CD4-positive, alpha-beta T cell treated with Interleukin-6 for 4 hours (primary cell): ENCODE measurements at places on chromosomes 4 and X.

GRCh38 chrX:150155436-150156035 lies 207.6 kb upstream of the MAMLD1 start:
- DNase-seq: no peak

- no peak for DNase-seq
These were observed 352.5 kb upstream of the ADGRL3 start for GRCh38 chr4:60847614-60848013.

- DNase-seq: no peak
These were observed 121.5 kb upstream of the CPEB2 start for GRCh38 chr4:14880805-14881204.

GRCh38 chr4:59571805-59572430 lies 1628.2 kb upstream of the ADGRL3 start:
- DNase-seq: no peak

DNA sequence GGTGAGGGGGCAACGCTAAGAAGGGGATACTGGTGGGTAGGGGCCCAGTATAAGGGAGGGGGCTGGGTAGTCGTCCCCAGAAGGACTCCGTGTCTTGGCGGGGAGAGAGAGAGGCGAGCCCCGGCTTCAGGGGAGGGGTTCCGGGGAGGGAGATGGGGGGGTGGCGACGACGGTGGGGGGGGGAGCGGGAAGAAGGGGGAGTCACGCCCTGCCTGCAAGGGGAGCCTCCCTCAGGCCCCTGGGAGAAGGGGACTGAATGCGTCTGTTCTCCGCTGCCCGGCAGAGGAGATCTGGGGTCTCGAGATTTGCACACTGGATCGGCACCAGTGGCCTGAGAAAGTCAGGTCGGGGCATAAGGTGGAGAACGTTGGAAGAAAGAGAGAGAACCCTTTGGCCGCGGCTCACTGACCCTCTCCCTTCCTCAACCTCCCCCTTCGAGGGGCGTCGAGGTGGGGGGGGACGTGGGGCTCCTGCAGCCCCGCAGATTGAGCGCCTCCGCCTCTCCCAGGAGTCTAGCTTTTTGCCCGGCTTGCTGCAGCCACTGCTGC lies 609 bp upstream of the BCORL1 start:
- peak; percentile 27 for DNase-seq

- DNase-seq: no peak
These were observed 502.1 kb upstream of the NR3C2 start for GRCh38 chr4:148944136-148944838.

DNA sequence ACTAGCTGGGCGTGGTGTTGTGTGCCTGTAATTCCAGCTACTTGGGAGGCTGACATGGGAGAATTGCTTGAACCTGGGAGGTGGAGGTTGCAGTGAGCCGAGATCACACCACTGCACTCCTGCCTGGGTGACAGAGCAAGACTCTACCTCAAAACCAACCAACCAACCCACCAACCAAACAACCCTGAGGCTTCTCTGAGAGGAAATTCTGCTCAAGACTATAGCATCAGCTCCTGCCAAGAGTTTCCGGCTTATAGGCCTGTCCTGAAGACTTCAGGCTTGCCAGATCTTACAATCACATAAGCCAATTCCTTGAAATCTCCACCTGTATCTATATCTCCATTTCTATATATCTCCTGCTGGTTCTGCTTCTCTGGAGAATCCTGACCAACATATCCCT lies 173.8 kb upstream of the TBC1D9 start:
- DNase-seq: no peak

DNA sequence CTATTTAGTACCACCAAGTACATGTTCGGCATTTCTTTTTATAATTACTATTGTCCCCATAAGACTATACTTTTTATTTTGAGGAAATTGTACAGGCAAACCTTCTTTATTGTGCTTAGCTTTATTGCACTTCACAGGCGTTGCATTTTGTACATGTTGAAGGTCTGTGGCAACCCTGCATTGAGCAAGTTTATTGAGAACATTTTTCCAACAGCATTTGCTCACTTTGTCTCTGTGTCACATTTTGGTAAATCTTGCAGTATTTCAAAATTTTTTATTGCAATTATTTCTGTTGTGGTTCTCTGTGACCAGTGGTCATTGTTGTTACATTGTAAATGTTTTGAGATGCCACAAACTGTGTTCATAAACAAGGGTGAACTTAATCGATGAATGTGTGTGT lies 10.8 kb upstream of the CXCL5 start:
- no peak for DNase-seq

GRCh38 chrX:153765138-153766079 lies 1.4 kb downstream of the PLXNB3 start:
- no peak for DNase-seq

- no peak for DNase-seq
These were observed 90.4 kb downstream of the ZC4H2 start for GRCh38 chrX:64885850-64886249.

GRCh38 chrX:134718105-134718965 lies 60.1 kb upstream of the PLAC1 start:
- DNase-seq: no peak

DNA sequence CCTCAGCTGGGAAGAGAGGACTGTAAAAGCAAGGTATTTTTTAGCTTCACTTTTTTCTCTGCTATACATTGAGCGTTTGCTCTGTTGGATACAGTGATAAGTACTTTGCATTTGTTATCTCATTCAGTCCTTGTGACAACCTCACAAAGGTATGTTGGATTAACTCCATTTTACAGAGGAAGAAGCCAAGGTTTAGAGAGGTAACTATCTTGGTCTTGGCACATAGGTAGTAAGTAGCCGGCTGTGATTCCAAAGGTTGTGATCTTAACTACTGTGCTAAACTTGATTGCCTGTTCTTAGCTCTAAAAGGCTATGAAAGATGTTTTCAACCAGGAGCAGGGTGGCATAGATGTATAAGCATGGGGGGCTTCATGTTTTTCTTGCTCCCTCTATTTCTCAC lies 134.4 kb downstream of the POLA1 start:
- no peak for DNase-seq

- DNase-seq: peak; percentile 43
These were observed 854 bp downstream of the RNF113A start for GRCh38 chrX:119870626-119871131.

GRCh38 chrX:45449982-45450381 lies 249.3 kb upstream of the DIPK2B start:
- no peak for DNase-seq

GRCh38 chr4:159188646-159189045 lies 85.8 kb downstream of the RAPGEF2 start:
- no peak for DNase-seq

DNA sequence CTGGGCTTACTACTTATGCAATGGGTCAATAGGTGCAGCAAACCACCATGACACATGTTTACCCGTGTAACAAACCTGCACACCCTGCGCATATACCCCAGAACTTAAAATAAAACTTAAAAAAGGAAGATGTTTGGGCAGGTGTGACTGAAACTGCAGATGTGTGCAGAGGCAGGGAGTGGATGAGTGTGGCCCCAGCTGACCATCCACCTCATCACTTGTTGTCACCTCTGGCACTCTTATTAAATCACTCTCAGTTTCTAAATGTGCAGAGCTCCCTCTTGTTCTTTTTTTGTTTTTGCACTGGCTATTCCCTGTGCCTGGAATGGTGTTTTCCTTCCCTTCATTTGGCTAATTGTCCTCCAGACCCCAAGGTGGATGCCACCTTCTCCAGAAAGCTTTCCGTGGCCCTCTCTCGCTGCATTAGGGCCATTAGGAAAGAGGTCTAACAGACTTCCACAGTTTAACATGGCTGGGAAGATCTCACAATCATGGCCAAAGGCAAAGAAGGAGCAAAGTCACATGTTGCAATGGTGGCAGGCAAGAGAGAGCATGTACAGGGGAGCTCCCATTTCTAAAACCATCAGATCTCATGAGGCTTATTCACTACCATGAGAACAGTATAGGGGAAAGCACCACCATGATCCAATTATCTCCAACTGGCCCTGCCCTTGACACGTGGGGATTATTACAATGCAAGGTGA lies 58.5 kb downstream of the SLC2A9 start:
- no peak for DNase-seq

DNA sequence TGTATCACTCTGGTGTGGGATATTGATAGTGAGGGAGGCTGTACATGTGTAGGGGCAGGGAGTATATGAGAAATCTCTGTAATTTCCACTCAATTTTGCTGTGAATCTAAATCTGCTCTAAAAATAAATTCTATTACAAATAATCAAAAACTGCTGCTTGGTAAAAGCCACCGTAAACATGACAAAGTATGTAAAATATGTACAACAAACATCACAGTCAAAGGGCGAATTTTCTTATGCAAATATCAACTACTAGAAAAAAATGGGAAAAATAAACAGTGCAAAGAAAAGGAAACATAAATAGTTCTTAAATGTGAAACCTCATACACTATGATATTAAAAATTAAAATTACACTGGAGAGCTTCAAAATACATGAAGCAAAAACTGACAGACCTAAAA lies 105.1 kb upstream of the DCLK2 start:
- no peak for DNase-seq

DNA sequence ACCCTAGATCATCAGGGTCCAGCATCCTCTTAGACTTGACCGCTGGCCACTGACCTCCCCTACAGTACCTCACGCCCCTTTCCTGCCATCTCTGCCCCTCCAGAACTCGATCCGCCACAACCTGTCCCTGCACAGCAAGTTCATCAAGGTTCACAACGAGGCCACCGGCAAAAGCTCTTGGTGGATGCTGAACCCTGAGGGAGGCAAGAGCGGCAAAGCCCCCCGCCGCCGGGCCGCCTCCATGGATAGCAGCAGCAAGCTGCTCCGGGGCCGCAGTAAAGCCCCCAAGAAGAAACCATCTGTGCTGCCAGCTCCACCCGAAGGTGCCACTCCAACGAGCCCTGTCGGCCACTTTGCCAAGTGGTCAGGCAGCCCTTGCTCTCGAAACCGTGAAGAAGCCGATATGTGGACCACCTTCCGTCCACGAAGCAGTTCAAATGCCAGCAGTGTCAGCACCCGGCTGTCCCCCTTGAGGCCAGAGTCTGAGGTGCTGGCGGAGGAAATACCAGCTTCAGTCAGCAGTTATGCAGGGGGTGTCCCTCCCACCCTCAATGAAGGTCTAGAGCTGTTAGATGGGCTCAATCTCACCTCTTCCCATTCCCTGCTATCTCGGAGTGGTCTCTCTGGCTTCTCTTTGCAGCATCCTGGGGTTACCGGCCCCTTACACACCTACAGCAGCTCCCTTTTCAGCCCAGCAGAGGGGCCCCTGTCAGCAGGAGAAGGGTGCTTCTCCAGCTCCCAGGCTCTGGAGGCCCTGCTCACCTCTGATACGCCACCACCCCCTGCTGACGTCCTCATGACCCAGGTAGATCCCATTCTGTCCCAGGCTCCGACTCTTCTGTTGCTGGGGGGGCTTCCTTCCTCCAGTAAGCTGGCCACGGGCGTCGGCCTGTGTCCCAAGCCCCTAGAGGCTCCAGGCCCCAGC lies 5.2 kb downstream of the FOXO4 start:
- peak; percentile 43 for DNase-seq

- no peak for DNase-seq
These were observed 322.0 kb downstream of the FSTL5 start for GRCh38 chr4:161841759-161842158.

DNA sequence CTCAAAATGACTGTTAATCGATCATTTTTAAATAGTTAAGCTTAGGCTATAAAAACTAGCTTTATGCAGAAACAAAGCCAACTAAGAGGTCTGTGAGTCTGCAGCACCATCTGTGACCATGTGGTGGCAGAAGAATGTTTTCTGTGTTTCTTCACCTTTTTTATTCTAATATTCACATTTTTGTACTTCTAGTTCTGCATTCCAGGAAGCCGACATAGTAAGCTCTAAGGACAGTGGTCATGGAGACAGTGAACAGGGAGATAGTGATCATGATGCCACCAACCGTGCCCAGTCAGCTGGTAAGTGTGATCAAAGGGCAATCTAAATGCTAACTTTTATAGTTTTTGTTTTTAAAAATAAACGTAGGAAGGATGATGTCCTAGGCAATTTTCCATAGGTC lies 5.6 kb downstream of the PCDH10 start:
- no peak for DNase-seq

DNA sequence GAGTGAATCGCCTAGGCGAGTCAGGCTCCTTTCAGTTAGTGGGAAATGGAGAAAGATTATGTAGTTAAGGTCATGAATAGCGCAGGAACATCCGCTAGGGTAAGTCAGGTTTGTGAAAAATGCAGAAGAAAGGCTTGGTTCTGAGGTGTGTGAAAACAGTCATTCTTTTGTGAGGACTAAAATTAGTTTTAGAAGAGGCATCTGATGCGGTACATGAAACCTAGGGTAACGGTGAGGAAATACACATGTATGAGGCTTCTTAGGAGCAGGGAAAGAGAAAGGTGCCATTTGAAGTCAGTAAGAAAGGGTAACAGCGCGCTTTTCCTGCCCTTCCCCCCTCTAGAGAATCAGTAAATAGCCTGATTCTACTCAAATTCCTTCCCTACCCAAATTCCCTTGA lies 570 bp upstream of the RNF128 start:
- no peak for DNase-seq

DNA sequence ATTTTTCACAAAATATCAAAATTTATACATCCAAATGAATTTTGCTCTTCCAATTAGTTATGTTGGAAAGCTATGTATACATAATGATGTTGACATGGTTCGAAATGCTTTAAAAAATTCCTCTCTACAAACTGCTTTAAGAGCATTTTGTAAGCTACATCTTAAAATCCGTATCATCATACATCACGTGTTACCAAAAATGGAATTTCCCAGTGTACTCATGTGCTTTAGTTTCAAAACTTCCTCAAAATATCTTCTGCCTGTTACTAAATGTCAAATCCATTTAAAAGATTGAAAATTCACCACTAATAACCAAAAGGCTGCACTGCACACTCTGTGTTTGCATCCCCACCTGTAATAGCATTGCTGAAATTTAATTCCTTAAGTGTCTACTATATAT lies 87.9 kb downstream of the WDFY3 start:
- no peak for DNase-seq

- DNase-seq: no peak
These were observed 12.6 kb downstream of the TAF1 start for GRCh38 chrX:71378732-71379131.

DNA sequence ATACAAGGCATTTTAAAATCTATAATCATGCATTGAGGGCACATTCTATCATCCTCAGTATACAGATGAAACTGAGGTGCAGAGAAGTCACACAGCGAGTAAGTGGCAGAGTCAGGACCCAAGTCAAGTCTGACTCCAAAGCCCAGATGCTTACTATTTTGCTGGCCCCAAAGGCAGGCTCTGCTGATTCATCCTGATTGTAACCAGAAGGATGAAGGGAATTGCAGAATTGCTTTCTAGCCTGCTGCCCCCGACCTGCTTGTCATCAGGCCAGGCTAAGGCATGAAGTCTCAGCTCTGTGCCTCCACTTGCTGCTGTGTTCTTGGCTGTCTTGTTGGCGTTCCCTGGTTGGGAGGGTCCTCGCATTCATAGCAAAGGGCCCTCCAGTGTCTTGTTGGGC lies 62.7 kb downstream of the SLC9A6 start:
- no peak for DNase-seq

GRCh38 chrX:46703980-46704379 lies 54.9 kb downstream of the SLC9A7 start:
- DNase-seq: no peak
